ENCODE measurements at places on chromosomes 1 and 21.

DNA sequence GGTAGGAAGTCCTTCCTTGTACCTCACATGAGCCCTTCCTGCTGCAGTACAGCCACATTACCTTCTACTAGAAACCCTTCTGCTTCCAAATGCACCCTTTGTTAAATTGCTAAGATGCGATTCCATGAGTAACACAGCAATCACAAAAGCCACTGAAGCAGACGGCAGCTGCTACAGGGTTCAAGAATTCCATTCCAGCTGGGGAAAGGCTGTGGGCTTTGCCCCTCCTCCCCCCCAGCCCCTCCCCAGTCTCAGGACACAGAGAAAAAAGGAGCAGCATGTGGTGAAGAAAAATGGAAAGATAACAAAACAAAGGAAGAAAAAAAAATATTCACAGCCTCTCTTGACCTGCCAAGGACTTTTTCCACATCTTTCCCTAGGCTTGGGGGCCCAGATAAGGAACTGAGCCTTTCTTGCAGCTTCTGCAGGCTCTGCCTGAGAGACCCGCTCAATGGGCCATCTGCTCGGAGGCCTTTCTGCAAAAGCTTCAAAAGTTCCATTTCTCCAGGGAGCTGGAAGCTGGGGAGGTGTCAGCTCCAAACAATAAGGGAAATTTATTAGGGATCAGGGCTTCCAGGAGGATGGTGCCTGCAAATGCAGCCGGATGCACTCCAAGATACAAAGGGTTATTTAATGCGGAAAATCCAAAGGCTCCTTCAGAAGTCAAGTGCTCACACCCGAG, 72.1 kb downstream of the SYT2 start:
- no peak for DNase-seq

DNA sequence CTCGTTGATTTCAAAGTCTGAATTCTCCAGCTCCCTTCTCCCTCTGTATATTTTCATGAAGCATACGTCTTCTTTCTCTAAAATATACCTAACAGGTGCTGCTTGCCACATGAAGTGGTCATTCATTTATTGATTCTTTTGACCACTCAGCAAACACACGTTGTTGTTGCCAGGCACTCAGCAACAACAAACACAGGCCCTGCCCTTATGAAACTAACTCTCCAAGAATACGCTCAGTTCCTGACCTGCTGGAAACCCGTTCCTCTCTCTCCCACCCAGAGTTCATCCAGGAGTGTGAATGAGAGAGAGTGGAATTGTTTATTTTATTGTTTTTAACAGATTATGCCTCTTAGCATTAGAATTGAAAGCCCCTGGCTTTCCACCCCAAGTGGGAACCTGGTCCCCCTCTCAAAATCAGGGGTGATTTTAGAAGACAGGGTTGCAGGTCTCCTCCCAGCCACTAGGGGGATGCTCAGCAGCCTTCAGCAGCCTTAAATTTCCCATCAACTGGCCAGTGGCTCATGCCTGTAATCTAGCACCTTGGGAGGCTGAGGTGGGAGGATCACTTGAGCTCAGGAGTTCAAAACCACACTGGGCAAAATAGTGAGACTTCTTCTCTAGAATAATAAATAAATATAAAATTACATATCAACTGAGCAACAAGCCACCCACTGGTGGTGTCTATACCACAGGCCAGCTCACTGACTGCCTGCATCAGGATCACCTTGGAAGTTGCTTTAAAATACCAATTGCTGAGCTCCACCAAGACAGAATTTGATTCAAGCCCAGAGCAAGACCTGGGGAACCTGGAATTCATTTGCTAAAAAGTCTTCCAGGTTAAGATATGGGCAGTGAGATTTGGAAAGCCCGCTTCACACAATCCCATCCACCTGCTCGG, 181.0 kb upstream of the KLHDC7A start:
- no peak for DNase-seq

DNA sequence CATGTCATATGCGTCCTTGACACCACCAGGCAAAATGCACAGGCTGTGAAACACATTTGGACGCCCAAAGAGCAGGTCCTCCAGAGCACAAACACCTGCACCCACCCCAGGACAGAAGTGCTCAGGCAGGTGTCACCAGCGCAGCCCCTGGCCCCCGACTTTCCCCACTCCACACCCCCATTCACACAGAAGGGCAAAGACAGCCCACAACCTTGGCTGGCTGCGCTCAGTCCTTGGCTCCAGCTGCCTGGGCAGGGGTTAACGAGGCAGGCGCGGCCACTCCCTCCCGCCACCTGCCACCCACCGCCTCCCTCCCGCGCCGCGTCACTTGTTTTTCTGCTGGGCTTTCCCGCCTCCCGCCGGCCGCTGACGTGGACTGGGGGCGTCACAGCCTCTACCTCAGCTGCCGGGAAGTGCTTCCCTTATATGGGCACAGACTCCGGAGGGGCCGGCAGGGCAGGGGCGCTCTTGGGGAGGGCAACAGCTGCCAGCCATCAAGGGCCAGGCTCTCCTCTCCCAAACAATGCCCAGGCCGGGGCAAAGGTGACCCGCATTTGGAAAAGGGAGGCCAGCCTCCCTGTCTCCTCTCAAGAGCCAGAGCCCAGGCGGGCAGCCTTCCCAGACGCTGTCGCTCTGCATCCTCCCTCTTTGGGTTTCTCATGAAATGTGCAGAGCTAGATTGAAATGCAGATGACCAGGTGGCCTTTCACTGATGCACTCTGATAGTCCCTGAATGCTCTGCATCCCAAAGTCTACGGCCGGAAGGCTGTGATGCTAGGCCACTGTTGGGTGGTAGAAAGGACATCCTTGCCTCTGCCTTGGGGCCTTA, 14.8 kb upstream of the BTG2 start:
- peak; percentile 73 for DNase-seq

DNA sequence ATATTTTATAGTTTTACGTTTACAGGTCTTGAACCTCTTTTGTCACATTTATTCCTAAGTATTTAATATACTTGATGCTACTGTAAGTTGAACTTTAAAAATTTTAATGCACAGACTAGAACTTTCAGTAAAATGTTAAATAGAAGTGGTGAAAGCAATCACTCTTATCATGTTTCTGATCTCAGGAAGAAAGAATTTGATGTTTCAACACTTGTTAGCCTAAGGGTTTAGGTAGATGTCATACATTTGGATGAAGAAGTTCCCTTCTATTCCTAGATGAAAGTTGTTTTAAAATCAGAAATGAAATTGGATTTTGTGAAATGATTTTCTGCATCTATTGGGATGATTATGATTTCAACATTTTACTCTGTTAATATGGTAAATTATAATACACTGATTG, 63.6 kb upstream of the TTLL7 start:
- DNase-seq, result no peak

GRCh38 chr21:45586289-45586858, 44.1 kb upstream of the SLC19A1 start:
- no peak for DNase-seq

DNA sequence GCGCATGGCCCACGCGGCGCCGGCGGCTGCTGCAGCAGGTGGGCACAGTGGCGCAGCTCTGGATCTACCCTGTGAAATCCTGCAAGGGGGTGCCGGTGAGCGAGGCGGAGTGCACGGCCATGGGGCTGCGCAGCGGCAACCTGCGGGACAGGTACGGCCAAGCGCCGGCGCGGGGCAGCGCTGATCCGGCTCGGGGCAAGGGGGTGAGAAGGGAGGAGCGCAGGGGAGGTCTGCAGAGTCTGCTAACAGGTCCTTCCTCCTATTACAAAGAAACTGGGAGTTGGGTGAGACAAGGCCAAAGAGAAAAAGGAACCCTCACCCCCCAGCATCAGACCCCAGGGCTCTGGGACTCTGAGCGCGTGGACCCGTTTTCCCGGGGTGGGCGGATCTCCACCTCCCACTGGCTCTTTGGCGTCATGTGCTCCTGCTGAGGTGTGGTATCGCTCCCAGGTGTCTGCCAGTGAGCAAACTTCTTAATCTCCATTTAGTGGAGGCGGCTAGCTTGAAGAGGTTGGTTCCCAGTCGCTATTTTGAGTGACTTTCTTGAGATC, 431 bp downstream of the MTARC1 start:
- DNase-seq, result no peak

GRCh38 chr1:194233069-194233468, 1046.7 kb upstream of the B3GALT2 start:
- DNase-seq, result no peak

GRCh38 chr1:54405898-54406293, 298 bp downstream of the SSBP3 start:
- no peak for DNase-seq

- DNase-seq, result no peak
Measured at GRCh38 chr1:91006113-91006908, 15.5 kb downstream of the ZNF644 start.

- no peak for DNase-seq
Measured at GRCh38 chr1:17553975-17554700, 14.6 kb downstream of the ARHGEF10L start.

DNA sequence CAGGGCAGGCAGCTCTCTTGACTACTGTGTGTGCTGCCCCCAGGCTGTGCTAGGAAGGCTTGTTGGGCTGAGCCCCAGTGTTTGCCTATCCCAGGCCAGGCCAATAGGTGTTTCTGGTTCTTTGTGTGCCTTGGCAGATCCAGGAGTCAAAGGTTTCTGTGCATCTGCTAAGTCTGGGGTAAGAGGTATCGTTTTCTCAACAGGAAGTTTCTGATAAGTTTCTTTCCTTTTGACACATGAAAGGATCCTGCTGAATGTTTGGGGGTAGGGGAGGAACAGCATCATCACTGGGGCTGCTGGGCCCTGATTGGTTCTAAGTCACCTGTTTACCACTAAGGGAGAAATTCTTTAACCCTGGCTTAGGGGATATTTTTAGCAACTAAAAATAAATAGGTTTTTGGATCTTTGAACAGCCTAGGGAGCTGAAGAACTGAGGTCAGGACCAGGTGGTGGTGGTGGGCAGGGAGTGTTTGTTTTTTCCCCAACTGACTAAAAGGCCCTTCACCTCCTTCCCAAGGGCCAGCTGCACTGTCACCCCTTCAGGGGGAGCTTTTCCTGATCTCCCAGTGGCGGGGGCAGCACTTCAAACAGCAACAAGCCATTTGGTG, 85.1 kb downstream of the KCNN3 start:
- no peak for DNase-seq

GRCh38 chr1:56547977-56548376, 31.4 kb downstream of the PLPP3 start:
- no peak for DNase-seq

DNA sequence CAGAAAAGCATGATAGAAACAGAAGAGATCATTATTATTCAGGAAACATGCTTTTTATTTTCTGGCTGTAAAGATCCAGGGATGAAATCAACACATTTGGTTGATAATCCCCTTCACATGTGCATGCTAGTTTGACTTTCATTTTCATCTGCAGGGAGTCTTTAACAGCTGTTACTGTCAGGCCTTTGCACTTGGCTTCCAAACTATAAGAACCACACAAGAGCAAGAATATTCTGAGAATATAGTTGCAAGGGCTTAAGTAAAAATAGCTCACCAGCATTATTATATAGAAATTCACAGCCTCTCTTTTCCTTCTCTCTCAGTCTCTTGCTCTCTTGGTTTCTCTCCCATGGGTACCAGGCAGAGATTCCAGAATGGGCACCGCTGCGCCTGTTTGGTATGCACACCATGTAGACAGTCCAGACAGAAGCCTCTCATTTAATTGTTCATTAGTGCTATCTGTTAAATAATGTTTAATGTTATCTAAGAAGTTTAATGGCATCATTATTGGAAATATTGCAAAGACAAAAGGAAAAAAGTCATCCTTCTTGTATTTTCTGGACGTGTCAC, 622.3 kb upstream of the PLXNA2 start:
- no peak for DNase-seq

DNA sequence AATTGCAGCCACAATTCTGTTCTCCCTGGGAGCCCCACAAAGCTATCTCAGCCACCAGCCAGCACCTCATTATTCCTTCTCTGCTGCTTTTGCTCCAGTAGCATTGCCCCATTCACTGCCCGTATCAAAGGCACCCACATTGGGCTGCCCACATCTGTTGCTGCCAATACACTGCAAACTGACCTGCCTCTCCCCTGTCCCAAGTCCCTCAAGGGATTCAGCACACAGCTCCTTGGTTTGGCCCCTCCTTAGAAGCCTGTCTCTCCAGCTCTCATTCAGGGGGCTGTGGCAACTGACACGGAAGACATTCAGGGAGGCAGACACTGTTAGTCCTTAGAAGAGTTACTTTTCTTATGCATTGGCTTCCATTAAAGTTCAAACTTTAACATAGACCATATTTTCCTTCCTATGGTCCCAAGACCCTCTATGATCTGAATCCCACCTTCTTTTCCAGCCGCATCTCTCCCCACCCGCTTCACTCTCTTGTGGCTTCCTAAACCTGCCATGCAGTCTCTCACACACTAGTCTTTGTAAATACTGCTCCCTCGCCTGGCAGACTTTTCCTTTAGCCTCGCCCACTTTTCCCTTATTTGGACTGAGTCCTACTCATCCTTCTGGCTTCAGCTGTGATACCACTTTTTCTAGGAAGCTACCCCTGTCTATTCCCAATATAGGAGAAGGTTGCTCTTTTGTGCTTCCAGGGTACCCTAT, 19.3 kb upstream of the KLHDC8A start:
- no peak for DNase-seq

GRCh38 chr1:54795356-54795665, 5.8 kb downstream of the TTC22 start:
- no peak for DNase-seq

DNA sequence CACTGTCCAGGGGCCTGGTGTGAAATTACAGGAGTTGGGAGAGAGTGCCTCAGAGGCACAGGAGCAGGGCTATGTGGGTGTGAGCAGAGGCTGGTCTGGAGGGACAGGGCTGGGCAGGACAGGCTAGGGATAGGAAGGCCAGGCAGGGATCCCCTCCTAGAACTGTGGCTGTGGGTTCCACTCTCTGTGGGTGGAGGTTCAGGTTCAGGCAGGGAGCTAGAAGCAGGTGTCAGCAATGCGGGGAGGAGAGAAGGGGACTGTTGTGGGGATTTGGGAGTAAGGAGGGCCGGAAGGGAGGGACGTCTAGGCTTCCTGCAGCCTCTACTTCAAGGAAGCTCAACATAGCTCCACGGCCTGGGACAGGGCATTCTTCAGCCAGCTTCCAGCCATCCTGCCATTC, 8.3 kb upstream of the GPR61 start:
- no peak for DNase-seq

GRCh38 chr1:162074276-162075005, 5.0 kb downstream of the NOS1AP start:
- no peak for DNase-seq

- DNase-seq, result no peak
Measured at GRCh38 chr21:35044770-35045541, 4.1 kb downstream of the RUNX1 start.

DNA sequence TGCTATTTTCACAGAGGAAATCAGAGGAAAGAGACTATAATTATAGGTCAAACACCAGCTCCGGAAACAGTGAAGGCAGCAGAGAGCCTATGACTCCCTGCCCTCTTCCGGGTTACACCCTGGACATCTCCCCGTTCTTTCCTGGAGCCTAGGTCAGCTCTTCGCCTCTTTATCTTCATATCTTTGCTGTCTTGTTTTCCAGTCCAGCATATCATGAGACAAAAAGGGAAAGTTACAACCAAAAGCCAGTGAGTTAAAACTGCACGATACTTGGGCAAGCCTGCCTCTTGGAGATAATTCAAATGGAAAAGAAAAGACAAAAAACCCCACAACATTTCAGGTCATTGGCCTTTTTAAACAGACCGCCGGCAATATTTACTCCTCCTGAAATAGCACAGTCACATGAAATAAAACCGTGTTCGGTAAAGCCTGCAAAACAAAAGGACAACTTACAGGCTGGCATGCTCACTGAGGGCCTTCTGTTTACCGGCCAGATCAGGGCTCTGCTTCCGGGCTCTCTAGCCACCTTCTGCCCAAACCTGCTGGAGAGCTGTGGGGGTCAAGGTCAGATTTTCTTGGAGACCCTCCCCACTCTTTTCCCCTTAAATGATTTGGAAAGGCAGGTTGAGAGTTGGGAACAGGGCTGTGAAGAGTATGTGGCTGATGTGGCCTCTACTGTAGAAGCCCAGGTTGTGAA, 42.8 kb upstream of the PPP2R5A start:
- DNase-seq, result no peak

GRCh38 chr1:18726368-18726767, 95.7 kb downstream of the PAX7 start:
- no peak for DNase-seq

All from bone marrow (tissue), 2 donors.